ENCODE measurements at places on chromosomes 6 and 20.

GRCh38 chr20:53921443-53921973 lies 148.9 kb downstream of the BCAS1 start:
- no peak for DNase-seq

- peak; percentile 92 for DNase-seq
Observed at GRCh38 chr6:30615219-30615957, 1.7 kb downstream of the PPP1R10 start.

DNA sequence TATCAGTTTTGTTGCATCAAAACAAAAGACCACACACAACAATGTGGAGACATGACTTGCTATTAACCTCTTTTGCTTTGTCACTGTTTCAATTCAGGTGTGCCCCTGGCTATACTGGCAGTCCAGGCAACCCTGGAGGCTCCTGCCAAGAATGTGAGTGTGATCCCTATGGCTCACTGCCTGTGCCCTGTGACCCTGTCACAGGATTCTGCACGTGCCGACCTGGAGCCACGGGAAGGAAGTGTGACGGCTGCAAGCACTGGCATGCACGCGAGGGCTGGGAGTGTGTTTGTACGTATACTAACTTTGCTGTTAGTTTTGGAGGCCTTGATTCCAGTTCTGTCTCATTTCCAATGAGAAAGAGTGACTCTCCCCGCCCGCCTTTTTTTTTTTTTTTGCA lies 356.9 kb downstream of the ARHGAP18 start:
- DNase-seq, result no peak

GRCh38 chr6:114051031-114051430 lies 80.1 kb upstream of the HDAC2 start:
- no peak for DNase-seq

- DNase-seq, result no peak
Observed at GRCh38 chr6:56514395-56514794, 128.3 kb downstream of the DST start.

GRCh38 chr20:44702776-44703175 lies 12.4 kb upstream of the CCN5 start:
- no peak for DNase-seq

GRCh38 chr6:2917801-2918445 lies 14.8 kb upstream of the SERPINB9 start:
- no peak for DNase-seq
